ENCODE measurements at places on chromosomes 4 and X.

DNA sequence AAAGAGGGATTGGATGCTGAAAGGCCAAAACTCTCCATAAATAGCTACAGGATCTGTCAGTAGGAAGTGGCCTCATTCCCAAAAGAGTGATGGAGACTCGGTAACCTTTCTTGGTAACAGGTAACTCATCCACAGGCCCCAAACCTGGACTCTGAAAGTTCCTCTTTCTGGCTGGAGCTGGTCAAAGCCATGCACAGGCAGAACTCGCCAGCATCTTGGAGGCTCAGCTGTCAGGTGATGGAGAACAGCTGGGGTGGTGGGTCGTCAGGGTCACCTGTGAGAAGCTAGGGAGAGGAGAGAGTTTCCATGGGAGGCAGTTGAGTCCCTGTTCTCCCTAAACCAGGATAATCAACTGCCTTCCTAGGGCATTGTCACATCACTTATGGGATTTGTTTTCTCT lies 354.3 kb upstream of the GATB start:
- no peak for DNase-seq

GRCh38 chr4:184419976-184420375 lies 54.4 kb downstream of the IRF2 start:
- no peak for DNase-seq

DNA sequence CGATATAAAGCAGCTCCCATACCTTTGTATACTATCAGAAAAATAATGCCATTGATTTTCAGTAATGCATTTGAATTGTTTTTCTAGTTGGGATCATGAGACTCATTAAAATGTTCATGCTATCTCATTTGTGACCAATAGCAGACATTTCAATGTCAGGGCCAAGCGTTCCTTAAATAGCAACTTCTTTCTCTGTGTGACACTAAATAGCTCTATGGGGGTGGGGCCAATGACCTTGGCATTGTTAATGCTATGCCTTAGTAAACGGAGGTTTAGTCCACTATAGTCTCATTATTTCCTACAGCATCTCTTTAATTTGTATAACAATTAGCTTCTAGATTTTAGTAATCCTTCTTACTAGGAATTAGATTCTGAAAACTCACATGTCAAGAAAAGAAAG lies 48.6 kb upstream of the ARHGAP24 start:
- no peak for DNase-seq

- no peak for DNase-seq
Observed at GRCh38 chr4:18319431-18319830, 297.9 kb upstream of the LCORL start.

- peak; percentile 16 for DNase-seq
Observed at GRCh38 chrX:148629434-148629833, 129.0 kb downstream of the AFF2 start.

DNA sequence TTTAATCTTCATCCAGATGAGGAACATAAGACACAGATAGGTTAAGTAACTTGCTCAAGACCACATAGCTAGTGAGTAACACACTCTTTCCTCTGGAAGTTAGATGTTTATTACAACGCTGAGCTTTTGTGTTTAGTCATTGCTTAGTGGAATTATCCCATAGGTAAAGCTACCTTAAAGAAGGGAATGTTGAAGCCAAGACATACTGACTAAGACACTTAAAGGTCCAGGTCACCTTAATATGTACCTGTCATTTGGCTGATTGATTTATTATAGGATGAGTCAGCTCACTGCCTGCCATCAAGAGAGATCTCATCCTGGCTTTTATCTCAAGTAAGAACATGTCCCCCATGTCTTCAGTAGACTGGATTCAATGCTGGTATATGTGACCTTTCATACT lies 53.4 kb downstream of the KDR start:
- DNase-seq, result no peak

GRCh38 chr4:145589916-145590702 lies 29.1 kb upstream of the MMAA start:
- no peak for DNase-seq

GRCh38 chr4:69523385-69524132 lies 27.9 kb upstream of the UGT2B4 start:
- DNase-seq, result no peak

DNA sequence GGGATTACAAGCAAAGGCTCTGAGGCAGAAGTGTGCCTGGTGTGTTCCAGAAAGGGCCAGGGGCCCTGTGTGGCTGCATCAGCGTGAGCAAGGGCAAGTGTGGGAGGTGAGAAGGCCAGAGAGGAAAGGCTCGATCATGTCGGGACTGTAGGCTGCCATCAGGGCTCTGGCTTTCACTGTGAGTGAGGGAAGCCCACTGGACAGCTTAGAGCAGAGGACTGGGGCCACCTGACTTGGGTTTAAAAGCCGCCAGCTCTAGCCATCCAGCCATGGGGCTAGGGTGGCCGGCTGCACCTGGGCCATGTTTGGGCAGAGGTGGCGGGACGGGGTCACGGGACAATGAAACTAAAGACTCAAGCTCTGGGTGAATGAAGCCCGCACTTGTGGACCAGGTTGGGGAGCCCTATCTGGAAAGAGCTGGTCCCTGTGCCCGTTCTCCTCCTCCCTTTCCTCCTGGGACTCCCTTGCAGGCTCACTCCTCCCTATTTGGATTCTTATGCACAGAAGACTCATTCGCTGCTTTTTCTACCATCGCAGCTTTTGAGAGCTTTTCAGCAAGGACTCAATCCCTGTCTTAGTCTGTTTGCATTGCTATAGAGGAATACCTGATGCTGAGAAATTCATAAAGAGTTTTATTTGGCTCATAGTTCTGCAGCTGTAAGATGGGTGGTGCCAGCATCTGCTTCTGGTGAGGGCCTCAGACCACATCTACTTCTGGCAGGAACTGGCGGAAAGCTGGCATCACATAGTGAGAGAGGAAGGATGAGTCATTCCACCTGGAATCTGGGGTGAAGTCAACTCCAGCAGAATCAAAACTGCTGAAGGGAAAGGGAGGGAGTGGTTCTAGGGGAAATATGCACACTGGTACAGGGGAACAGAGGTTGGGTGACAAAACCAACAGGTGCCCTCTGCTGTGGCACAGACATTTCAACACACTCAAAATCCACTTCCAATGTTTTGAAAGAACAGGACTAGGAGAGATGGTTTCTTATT lies 15.3 kb downstream of the CTAG1B start:
- DNase-seq, result peak; percentile 54

DNA sequence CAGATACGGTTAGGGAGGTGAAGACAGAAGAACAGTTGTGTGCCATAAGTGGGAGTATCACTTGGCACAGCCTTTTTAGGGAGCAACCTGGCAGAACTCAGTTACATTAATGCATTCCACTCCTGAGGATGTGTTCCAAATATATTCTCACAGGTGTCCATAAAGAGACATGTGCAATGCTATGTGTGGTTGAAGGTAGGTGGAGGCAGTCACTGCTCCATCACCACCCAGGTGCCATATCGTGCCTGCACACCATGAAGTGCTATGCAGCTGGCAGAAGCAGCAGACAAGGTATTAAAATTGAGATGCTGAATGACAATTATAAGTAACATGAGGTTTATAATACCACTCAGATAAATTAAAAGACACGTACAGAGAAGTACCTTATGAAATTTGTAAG lies 248.0 kb upstream of the SFRP2 start:
- DNase-seq, result no peak

- no peak for DNase-seq
Observed at GRCh38 chr4:187070158-187070557, 346.5 kb upstream of the FAT1 start.

- no peak for DNase-seq
Observed at GRCh38 chr4:100086766-100087431, 103.4 kb downstream of the DDIT4L start.

DNA sequence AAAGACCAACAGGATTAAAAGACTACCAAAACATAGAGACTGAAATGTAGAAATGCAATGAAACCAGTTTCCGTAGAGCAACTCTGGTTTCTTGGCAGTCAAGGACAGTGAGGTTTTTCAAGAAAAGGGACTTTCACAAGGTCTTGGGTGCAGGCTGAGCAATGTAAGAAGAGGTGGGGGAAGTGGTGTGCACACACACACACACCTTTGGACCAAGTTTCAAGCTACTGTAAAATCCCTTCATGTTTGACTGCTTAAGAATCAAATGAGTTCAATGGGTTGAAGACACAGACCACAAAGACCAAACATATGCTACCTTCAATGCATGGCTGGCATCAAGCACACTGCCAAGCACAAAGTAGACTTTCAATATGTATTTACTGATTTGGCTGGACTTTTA lies 17.8 kb upstream of the MCF2 start:
- DNase-seq, result no peak

DNA sequence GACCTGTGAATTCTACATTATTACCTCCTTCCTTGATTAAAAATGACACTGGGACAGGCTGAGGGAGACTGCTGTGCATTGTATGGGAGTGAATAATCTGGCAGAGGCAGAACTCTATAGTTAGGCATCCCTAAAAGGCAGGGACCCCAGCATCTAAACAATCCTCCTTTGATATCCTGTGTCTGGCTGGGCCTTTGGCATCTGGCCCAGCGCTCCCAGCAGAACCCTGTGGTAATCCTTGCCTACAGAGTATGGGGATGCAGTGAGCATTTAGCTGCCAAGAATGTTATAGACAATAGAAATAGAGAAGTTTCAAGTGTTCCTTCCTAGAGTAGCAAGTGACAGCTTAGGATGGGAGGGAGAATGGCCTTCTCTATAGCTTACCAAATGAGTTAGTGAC lies 38.5 kb downstream of the ZCCHC12 start:
- no peak for DNase-seq

- DNase-seq, result no peak
Observed at GRCh38 chrX:104445591-104445990, 120.4 kb upstream of the IL1RAPL2 start.

DNA sequence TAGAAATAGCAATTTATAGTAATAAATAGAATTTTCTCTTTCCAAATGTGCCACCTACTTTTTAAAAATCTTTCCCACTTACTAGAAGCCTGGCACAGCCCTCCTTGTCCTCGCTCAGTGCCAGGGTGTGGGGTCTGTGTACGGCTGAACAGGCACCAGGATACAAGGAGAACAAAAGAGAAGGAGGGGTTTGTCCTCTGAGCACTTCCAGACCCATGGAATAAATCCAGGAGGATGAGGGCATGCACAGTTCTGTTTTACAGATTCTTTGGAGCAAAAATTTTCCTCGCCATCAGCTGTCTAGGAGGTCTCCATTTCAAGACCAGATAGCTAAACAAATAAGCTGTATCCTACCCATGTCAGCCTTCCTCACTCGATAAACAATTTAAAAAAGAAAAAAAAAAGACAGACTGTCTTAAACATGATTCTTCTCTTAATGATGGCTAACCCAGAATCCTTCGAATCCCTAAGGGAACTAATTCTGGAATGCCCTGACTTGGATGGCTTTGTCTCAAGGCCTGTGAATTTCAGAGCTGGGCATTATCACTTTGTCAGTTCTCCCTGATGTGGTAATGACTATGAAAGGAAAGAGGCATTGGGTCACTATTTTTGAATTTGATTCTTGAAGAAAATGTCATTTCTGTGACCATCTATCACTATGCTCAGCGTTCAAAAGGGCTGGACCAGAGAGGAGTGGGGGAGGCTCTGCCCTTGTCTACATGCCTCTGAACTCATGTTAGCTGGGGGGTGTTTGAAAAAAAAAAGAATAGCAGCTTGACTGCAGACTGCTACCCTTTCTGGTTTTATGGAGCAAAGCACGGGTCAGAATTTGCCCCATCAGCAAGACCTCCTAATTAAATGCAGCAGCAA lies 151.0 kb downstream of the DCTD start:
- DNase-seq, result no peak

DNA sequence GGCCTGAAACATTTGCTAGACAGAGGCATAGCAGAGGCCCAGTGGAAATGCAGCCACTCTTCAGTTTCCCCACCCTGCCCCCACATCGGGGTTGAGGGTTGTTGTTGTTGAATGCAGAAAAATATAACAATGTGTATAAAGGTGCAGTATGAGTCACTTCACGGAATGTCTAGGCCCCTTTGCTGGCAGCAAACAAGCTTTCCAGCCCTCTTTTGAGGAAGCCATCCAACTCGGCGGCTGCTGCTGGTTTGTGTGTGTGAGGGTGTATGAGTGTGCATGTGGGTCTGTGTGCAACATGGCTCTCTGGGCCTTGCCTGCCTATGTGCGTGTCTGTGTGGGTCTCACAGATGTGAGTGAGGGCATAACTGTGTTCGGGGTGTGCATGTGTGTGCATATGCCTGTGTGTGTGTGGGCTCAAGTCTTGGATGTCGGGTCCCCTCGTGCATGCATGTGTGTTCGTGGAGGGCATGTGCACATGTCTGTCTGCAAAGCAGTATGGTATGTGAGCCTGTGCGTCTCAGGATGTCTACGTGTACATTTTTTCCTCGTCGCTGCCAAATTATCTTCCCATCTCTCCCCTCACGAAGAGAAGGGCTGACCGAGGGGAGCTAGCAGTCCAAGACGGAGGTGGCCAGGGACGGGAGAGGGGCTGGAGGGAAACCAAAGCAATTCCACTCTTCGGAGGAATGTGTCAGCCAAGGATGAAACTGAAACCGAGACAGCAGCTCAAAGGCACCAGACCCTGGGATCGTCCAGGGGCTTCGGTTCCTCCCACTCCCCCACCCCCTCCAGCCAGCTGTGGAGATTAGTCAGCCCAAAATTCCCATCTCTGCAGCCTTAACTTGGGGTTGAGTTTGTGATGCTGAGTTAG lies 8.4 kb upstream of the ELF4 start:
- DNase-seq, result peak; percentile 86

- DNase-seq, result no peak
Observed at GRCh38 chrX:4656419-4656818, 943.0 kb upstream of the PRKX start.

DNA sequence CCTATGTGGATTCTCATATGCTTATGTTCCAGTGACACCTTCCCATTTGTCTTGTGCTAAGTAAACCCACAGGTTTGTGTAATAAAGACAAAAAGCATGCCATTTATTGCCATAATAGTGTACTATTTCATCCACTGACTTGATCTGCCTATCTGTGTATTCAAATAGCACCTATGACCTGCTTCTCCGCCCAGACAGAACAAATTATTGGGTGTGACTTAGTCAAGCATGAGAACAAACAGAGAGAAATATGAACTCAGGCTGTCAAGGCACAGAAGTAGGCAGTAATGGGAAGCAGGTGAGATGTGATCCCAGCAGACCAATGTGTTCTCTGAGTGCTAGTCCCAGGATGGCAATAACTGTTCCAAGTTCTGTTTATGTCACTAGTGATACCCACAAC lies 25.4 kb downstream of the ELOVL6 start:
- no peak for DNase-seq

- no peak for DNase-seq
Observed at GRCh38 chr4:111873801-111874200, 271.5 kb upstream of the FAM241A start.

- no peak for DNase-seq
Observed at GRCh38 chrX:107521877-107522586, 72.6 kb downstream of the FRMPD3 start.

GRCh38 chr4:2066571-2067445 lies 7.7 kb downstream of the NAT8L start:
- peak; percentile 15 for DNase-seq

DNA sequence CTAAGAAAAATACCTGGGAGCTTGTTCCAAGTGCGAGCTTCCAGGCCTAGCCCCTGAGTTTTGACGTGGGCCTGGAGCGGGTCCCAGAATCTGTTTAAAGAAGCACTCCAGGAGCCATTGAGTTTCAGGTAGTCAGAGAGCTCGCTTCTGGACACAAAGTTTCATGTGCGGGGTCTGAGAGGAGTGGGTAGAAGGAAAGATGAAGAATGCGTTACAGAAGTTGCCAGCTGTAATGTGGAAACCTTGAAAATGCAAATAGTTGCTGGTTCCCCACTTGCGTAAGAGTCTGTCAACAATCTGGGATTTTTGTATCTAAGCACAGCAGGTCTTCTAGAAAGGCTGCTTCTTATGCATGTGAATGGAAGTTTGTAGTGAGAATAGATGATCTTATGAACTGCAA lies 77.5 kb upstream of the CLCN4 start:
- peak; percentile 25 for DNase-seq

- no peak for DNase-seq
Observed at GRCh38 chrX:33188286-33188685, 23.1 kb downstream of the DMD start.

All from right hindlimb (tissue), 1 donor.